ENCODE measurements at places on chromosomes 11 and 22.

- no peak for DNase-seq
These were observed 792 bp upstream of the ADAMTS8 start for GRCh38 chr11:130429120-130429681.

- no peak for DNase-seq
These were observed 59.3 kb upstream of the SUSD2 start for GRCh38 chr22:24121938-24122337.

DNA sequence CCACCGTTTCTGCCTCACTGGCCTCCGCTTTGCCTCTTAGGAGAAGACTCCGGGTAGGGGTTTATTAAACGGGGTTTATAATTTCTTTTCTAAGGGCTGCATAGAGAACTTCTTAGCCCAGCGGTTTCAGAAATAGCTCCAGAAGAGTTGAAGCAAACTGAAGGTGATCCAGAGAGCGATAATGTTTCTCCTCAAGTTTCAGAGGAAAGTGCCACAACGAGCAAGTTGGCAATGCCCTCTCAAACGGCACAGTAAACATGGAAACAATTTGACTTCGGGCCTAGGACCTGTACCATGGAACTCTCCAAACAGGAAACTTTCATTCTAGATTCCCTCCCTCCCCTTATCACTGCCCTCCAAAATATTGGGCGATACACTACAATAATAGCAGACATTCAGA lies 1.0 kb downstream of the ADSL start:
- no peak for DNase-seq

GRCh38 chr11:75270896-75271418 lies 30.4 kb downstream of the TPBGL start:
- DNase-seq = no peak

- DNase-seq = no peak
These were observed 38.8 kb upstream of the CAPRIN1 start for GRCh38 chr11:34012734-34013133.

DNA sequence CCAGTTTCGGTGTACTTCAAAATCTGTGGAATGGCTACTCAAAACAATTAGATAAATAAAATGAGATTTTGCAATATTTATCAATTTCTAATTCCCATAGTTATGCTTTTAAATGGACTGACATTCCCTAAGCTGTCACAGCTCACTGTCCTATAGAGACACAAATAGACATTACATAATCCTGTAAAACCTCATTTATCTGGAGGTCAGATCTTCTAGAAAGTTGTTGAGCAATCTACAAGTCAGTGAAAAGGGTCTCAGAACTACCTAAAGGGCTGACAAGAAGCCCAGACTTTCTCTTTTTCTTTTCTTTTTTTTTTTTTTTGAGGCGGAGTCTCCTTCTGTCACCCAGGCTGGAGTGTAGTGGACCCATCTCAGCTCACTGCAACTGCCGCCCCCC lies 12.0 kb downstream of the ALG8 start:
- no peak for DNase-seq

GRCh38 chr22:34475886-34476285 lies 555.6 kb upstream of the LARGE1 start:
- DNase-seq = no peak

DNA sequence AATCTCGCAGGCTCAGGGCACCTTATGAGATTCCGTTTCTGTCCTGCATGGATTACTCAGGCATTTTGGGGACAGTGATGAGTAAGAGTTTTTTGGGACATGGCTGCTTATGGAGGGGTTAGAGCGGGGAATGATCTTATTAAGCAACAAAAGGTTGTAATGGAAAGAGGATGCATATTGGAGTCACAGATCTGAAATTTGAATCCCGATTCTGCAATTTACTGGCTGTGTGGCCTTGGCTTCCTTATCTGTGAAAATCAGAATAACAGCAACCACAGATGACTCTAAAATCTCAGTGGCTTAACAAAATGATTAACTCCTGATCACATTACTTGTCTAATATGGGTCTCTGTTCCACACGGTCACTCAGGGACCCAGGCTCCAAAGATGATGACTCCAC lies 5.8 kb downstream of the TSPAN18 start:
- no peak for DNase-seq

DNA sequence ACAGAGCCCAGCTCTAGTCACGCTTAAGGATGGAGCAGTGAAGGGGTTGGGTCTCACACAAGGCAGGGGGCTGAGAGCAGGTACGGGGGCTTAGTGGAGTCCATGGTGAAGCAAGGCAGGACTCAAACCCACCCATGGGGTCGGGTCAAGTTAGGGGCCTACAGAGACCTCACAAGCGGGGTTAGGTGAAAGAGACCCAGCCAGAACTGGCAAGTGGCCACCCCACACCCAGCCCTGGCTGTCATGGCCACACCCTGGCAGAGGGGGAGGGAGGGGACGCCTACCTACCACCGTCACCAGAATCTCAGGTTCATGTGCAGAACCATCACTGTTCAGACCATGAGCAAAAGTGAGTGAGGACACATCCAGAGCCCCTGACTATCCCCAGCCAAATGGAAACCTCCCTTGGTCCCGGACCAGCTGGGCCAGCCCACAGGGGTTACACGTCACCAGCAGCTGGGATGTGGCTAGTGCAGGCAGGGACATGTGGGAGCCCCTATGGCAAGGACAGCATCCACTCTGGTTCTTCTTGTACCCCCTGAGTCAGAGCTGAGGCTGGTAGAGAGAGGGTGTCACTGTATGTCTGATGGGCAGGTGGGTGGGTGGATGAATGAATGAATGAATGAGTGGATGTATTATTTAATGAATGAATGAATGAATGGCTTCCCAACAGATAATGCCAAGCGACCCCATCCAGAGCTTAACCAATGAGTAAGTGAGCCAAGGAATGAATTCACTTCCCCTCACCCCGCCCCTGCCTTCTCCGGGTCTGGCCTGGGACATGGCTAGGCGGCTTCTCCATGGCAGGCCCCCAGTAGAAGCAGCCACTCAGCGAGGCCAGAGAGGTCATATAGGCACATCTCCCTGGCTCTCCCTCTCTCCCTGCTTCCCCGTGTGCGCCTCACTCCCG lies 681.6 kb downstream of the TBC1D22A start:
- DNase-seq = no peak

GRCh38 chr11:76805206-76805913 lies 22.2 kb downstream of the TSKU start:
- DNase-seq = no peak

DNA sequence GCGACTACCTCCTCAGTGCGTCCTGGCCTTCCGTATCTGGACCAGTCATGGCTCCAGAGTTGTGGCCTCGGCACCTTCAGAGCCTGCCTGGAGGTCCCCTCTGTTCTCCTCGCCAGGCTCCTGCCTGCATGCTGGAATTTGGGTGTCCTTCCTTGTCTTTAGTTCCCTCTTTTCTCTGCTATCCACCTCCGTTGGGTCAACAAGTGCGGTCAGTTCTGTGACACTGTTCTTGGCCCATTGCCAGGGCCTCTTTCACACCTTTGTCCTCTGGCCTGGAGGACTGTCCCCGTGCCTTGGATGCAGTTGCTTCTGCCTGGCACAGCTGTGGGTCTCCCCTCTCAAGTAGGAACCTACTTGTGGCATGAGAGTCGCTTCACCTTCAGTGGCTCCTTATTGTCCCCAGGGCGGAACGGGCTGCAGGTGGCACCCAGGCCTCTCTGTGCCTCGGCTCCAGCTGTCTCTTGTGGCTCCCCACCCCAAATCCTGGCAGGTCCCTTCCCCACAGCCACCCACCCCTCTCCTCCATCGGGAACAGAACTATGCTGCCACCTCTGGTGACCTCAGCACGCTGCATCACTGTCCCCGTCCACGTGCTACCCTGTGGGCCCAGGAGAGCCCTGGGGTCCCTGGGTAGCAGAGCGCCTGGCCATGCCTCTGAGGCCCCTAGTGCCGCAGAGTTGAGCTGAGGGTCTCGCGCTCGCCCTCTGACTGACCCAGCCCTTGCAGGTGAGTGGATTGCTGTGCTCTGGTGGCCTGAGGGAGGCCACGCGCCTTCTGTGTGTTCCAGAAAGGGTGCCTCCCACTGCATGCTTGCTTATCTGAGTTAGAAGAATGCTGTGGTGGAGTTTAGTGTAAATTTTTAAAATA lies 4.7 kb downstream of the DGCR8 start:
- no peak for DNase-seq
